ENCODE measurements at places on chromosomes 2 and 18.

GRCh38 chr18:7711495-7711894 is 144.4 kb downstream of the PTPRM start:
- peak; percentile 25 for DNase-seq

DNA sequence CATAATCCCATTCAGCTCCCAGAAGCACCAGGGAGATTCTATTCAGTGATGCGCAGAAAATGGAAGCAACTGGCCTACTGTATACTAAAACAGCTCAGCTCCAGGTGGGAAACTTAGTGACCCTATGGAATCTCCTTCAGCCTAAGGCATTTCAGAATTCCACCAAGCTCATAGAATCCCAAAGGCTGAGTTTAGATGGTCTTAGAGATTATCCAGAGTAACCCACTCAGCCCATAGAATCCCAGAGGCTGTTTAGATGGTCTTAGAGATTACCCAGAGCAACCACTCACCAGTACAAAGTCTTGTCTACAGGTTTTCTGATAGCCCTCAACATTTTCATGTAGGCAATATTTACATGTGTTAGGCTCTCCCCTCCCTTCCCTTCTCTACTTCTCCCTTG is 232.0 kb upstream of the SLC14A2 start:
- DNase-seq: no peak

DNA sequence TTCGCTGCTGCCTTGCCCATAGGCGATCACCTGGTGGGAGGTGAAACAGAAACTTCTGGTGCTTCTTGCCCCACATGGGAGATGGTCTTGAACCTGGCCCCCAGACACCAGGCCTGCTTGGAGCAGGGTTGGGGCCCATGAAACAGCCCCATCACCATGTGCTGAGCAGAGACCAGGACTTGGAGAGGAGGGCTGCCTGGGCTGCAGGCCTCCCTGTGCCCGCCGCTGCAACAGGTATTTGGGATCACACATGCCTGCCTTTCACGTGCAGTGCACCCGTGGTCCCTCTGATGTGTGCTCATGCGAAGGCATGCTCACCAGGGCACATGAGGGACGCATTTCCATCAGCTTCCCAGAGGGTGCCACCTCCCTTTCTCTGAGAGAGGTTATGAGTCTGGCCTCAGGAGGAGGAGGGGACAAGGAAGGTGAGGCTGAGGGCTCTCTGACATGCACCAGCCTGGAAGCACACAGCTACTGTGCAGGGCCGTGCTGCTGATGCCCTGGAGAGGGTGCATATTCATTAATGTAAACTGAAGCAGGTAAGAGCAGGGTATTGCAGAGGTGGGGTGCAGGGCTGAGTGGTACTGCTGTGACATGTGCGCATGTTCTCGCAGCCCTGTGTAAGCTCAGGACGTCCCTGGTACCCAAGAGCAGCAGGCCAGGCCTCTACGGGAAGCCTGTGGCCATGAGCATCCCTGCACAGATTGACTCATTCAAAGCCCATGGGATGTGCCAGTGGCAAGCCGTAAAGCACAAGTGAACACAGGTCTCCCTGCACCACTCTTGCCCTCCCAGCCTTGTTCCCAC is 4.2 kb upstream of the OXER1 start:
- no peak for DNase-seq

DNA sequence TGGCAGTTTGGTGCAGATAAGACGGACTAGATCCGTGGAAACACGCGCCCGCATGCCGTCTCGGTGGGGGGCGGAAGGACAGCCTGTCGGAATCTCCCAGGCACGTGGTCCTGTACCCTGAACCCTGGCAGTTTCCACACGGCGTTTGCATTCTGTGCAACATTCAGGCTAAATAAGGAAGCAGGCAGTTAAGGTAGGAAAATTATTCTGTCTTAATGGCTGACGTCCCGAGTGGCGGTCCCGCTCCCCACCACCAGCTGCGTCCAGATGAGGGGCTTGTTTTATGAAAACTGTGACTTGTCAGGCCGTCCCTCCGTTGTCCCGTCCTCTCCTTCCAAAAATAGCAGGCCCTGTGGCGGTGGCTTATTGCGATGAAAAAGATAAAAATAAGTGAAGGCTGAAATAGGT is 120.2 kb downstream of the NFATC1 start:
- DNase-seq: no peak

GRCh38 chr2:28321426-28321825 is 71.2 kb upstream of the FOSL2 start:
- DNase-seq: no peak

DNA sequence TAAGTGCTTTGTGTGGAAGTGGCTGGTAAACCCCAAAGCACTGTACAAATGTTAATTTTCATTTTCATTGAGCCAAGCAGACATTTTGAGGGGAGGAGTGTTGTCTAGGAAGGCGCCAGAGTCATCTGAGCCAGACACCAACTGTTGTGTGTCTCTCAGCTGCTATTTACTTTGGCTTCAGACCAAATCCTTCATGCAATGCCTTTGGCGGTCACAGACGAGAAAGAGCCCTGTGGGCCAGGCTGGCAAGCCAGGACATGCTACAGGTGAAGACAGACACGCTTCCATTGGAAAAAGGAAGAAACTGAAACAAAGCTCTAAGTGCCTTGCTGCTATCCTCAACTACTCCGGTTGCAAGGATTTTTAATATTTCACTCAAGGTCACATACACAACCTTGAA is 115.4 kb upstream of the CDC42EP3 start:
- no peak for DNase-seq

- DNase-seq: no peak
Observed at GRCh38 chr2:88221365-88221942, 51.3 kb downstream of the THNSL2 start.

DNA sequence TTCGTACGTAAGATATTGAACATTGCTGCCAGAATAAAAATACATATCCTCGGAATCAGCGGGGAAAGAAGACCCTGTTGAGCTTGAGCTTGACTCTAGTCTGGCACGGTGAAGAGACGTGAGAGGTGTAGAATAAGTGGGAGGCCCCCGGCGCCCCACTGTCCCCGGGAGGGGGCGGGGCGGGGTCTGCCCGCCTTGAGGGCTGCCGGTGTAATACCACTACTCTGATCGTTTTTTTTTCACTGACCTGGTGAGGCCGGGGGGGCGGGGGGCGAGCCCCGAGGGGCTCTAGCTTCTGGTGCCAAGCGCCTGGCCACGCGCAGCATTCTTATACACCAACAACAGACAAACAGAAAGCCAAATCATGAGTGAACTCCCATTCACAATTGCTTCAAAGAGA is 324.0 kb upstream of the REG3G start:
- no peak for DNase-seq

GRCh38 chr2:26721115-26722032 is 28.9 kb downstream of the KCNK3 start:
- DNase-seq: no peak

- DNase-seq: peak; percentile 97
Observed at GRCh38 chr2:43995733-43996533, at the start of gene LRPPRC. LRPPRC (minus strand) TSS chr2:43995989; CDS start chr2:43995947, 42 bp downstream.

DNA sequence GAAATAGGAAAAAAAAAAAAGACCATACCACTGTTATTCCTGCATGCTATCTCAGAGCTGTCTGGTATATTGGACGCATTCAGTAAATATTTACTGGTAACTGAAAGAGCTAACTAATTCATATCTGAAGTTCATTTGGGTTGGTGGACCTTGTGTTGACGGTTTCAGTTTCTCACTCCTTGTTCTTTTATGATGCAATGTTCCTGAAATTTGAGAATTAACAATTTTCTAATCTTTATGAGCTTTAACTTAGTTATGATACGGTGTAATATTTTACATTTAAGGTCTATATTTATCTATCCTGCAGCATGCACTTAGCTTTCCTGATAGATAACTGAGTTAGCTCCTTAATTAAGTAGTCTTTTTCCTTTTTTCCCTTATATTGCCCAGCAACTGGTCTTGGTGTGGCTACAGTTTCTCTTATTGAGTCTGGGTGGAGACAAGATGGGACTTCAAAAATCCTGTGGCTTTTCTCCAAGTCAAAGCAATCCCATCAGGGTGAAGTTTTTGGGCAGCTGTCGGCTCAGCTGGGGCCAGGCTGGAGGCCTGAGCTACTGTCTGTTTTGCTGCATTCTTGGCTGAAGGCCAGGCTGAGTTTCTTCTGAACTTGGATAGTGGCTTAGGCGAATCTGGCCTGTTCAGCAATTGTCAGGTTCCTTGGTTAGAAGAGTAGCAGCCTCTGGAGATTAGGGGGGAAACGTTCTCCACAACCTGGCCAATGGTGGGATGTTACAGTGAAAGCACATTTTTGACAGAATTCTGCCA is 78.4 kb upstream of the MEX3C start:
- no peak for DNase-seq

GRCh38 chr2:239396881-239397681 is 3.7 kb downstream of the HDAC4 start:
- DNase-seq: no peak

- no peak for DNase-seq
Observed at GRCh38 chr2:180695586-180696401, 284.6 kb upstream of the UBE2E3 start.

DNA sequence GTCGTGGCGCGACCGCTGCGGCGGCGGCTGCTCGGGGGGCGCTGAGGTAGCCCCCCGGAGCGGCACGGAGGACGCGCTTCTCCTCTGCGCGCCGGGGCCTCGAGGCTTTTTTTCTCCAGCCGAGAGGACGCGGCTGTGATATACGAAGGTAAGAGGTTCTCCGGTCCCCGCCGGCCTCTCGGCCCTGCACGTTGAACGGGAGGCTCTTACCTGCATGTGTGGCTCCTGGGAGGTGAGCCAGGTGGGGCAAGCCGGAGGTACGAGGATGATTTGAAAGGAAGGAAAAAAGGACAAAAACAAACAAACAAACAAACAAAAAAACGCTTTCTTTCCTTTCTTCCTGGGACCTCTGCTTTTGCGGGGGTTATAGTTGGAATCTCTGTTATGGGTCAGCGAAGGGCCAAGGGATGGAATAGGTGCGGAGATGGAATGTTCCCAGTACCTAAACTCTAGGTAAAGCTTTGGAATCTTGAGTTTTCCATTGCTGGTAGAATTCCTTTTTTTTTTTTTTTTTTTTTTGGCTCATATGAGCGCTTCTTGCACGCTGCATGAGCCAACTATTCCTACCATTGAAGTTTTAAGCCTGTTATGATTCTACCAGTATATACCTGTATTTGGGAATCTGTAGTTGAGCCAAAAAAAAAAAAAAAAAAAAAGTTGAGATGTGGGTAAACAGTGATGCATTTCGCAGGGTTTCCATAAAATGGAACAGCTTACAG is 674 bp downstream of the PTPN4 start:
- no peak for DNase-seq

- DNase-seq: peak; percentile 12
Observed at GRCh38 chr2:143345887-143346787, 216.9 kb downstream of the ARHGAP15 start.

DNA sequence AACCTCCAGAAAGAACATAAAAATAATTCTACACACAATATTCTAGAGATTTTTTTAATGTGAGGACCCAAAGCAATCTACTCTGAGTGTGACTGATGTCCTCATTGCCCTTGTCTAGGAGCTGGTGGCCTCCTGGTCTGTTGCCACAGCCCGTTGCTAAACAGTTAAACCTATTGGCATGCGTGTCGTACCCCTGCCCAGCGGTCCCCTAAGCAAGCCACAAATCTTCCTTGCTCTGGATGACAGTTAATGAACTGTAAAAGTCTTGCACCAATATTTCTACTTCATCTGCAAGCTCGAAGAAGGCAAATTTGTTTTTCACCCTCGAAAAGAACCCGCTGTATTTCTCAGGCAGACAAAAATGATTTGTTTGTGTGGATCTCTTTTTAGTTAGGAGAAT is 489.1 kb upstream of the MEX3C start:
- no peak for DNase-seq

DNA sequence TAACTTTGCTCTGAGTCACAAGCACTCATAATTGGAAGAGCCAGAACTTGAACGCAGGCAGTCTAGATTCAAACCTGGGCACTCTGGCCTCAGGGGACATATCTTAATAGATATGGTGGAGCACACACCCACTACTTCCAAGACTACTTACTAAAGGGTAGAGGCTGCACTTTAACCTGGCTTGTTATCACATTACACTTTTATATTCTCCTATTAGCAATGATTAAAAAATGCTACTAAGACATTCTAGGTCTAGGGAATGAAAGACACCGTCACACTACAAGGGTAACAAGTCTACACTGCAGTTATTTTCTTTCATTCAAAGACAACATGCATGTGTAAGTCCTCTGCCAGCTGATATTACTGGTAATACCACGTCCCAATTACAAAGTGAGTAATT is 258.8 kb downstream of the ZNF521 start:
- no peak for DNase-seq

- DNase-seq: no peak
Observed at GRCh38 chr2:204434660-204435462, 110.4 kb upstream of the PARD3B start.

DNA sequence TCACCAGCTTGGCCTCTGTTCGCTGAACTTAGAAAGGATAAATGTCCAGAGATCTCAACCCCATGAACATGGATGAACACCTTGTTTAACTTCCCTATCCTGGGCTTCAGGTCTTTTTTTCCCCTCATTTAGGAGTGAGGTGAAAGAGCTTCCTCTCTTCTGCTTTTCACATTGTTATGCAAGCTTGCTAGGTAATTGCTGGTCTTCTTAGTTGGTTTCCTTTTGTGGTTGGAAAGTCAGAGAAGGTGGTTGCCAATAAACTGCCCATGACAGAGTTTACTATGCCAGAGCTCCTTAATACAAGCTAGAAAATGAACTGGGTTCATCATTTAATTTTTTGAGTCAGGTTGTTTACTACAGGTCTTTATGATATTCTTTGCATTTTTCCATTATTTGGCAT is 16.6 kb downstream of the SLC9A4 start:
- DNase-seq: no peak

DNA sequence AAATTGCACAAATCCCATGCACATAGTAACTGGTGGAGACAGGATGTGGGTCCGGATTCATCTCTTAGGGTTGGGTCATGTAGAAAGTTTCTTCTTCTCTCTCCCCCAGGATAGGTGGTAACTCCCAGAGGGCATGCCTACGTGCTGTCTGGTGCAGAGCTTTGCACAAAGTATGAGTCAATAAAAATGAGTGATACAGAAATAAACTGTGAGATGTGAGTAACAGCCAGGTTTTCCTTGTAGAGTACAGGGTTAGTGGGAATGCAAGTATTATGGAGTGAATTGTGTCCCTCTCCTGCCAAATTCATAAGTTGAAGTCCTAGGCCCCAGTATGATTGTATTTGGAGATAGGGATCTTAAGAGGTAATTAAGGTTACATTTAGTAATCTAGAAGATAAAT is 289.4 kb downstream of the ALK start:
- DNase-seq: no peak

DNA sequence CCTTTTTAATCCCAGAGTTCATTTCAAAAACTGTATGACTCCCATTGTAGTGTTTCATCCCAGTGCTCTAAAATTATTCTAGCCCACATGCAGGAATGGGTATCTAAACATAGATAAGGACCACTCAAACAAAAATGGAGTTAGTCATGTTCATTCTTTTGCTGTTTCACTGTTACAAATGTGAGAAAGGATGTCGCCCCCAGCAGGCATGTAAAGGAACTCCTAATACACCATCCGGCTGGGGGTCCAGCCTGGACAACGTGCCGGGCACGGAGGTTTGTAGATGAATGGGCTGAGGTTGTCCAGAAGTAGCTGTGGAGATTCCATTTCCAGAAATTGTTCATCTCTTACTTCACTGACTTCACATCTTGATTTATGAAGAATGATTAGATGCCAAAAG is 101.9 kb upstream of the RAB12 start:
- no peak for DNase-seq

Data from suppressor macrophage treated with lipopolysaccharide for 1 hour (primary cell).